ENCODE measurements at places on chromosomes 5 and 9. TPM values are rescaled to one million over a fixed set of nuclear protein-coding genes. Genes with fewer than 3 reads are reported as not detected.

DENND1A gene
- 15.5 TPM for total RNA-seq

PCDHAC1 gene
- 0.28 TPM for total RNA-seq

MARCOL gene
- not detected for total RNA-seq

SPINK13 gene
- not detected for total RNA-seq

PCDHA12 gene
- total RNA-seq, result 0.08 TPM

GPR151 gene
- total RNA-seq, result not detected

Measured in left lobe of liver (tissue), 2 donors.